Hypothalamus (tissue), 51 donors: ENCODE measurements at places on chromosomes 7 and 10.

DNA sequence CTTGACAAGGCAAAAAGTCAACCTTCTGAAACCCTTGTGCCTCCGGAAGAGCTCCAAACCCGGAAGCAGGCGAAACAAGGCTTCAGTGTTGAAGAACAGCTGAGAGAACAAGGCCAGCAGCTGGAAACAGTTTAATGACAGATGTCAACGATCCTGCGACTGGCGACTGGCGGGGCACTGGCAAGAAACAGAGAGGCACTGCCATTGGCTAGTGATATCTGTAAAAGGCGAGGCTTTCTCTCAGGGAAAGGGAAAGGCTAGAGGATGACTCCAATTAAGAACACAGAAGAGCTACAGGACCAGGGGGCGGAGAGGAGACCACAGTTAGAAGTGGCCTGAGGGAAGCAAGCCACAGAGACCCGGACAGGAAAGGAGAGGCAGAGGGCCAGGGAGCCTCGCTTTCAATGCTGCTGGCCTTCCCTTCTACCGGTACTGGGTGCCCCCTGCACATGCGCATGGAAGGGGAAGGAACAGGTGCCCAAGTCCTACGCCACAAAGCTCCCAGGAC, 19.4 kb downstream of the ITGB1 start:
- DNase-seq = no peak

DNA sequence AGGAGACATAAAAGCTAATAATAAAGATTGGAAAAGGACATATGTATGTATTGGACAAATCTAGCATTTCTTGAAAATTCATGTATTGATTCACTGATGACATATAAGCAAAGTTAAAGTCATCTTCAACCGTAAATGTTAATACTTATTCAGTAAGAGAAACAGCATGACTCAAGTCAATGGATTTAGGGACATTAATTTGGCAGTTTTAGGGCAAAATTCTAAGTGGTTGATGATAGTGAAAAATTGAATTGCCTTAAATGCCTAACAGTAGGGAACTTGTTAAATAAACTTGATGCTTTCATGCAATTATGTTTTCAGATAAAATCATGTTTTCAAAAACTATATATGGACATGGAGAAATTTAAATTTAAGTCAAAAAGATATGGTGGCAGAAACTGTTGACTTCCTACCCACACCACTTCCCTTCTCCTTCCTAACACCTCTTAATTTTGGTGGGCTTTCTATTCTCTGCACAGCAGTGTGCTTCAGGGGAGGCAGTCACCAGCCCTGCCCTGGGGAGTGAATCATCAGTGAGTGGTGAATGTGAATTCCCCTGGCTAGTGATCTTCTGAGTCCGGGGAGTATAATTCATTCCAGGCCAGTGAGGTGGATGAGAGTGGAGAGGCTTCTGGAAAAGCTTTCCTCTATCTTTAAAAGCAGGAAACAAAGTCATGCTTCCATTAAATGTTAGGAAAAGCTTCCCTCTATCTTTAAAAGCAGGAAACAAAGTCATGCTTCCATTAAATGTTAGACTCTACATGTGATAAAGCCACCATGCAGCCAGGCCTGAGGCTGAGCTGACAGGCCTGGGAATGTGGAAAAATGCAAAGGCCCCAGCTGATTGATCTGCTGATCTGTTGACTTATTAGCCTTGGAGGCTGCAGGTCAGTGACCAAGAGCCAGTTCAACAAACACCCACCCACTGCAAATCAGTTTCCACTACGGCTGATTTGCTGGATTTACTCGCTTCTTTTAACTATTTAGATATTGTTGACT, 25.2 kb upstream of the ITGB1 start:
- DNase-seq = no peak

DNA sequence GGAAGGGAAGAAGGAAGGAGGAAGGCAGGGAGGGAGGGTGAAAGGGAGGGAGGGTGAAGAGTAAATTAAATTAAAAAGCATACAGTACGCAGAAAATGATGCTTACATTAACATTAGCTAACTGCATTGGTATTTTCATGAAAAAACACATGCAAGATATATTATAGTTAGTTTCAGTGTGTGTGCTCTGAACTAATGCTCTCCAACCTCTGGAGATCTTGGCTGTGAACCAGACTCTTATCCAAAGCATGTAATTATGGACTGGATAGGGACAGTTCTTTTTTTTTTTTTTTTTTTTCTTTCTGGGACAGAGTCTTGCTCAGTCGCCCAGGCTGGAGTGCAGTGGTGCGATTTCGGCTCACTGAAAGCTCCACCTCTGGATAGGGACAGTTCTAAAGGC, 357.0 kb downstream of the FRMD4A start:
- DNase-seq = no peak

- no peak for DNase-seq
Measured at GRCh38 chr10:96647466-96647865, 60.7 kb upstream of the TM9SF3 start.

GRCh38 chr7:517774-518629, 1.6 kb downstream of the PDGFA start:
- DNase-seq = no peak

- no peak for DNase-seq
Measured at GRCh38 chr10:115860182-115861107, 412.6 kb downstream of the GFRA1 start.

DNA sequence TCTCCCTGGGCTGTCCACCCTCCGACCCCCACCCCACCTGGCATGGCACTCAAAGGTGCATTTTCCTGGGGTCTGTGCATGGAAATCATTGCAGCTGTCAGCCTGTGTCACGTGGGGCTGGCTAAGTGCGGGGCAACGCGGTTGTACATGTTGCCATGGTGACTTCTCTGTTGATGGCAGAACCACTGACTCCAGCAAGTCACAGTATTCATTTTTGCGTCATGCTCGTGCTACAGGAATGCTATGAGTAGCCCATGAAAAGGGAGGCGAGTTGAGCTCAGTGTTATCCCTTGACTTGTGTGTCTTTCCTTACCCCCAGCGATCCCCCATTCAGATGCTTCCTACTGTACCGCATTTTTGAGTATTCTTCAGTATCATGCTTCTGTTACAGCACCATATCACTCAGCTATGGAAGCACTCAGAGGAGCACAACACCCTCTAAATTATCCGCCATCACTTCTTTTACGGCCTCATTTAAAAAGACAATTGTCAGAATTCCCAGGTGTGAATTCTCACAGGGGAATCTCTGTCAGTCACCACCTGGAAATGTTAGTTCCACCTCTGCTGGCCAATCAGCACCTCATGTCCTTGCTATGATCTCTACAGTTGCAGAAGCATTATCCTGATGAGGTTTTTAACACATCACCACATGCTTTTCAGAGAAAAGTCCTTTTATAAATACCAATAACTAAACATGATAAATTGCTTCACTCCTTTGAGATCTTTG, 194.4 kb upstream of the C7orf33 start:
- no peak for DNase-seq

GRCh38 chr10:113064039-113064438, 114.0 kb downstream of the TCF7L2 start:
- DNase-seq = no peak
